ENCODE measurements at places on chromosomes 5 and 9.

DNA sequence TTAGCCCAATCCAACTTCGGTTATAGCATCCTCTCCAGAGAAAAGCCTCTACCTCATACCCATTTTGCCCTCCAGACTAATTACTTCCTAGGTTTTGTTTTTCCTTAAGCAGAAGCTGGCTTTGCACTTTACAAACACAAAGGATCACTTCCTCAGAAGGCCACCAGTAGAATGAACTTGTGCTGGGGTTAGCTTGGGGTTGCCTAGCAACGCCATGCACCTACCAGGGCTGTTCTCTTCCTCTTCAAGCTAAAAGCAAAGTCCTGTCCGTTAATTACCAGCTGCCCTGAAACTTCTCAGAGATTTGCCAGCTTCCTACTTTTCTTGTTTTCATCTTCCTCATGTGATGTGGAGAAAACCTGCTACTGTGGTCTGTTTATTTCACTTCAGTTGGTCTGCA, 132.0 kb upstream of the WWC1 start:
- DNase-seq = peak; percentile 28

- DNase-seq = no peak
Measured at GRCh38 chr9:137435980-137436760, 5.0 kb downstream of the ENTPD8 start.

DNA sequence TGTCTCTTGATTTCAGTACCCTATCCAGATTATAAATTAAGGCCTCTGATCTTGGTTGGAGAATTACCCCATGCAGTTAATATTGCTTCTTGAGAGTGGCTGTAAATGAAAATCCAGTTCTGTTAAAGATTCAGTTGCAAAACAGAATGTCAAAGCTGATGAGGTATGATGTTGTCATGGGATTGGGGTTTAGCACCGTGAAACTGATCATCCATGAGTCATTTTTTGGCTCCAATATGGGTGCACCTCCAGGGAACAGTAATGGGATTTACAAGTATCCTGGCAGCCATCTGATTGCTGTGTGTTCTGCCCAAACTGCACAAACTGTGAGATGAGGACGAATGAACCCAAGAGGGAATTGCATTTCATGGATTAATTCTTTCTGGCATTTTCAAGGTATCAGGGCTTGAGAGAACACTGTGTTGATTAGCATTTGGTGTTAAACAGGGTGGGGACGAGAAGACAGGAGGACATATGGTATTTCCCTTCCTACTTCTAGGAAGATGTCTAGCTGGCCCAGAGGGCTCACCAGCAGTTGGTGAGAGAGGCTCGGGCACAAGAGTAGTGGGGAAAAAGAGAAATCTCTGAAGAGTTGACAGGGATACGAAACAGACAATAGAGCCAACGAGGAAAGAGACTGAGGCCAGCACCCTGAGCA, 214.7 kb downstream of the GAS1 start:
- peak; percentile 45 for DNase-seq

- DNase-seq = peak; percentile 23
Measured at GRCh38 chr9:75909776-75910175, 19.3 kb downstream of the PCSK5 start.

GRCh38 chr5:121731377-121731776, 120.3 kb upstream of the FTMT start:
- no peak for DNase-seq

GRCh38 chr5:170571281-170571731, 67.5 kb downstream of the KCNIP1 start:
- DNase-seq = no peak

GRCh38 chr9:131119600-131119999, 5.8 kb upstream of the NUP214 start:
- no peak for DNase-seq

- no peak for DNase-seq
Measured at GRCh38 chr9:19085295-19085694, 17.4 kb downstream of the HAUS6 start.

- peak; percentile 57 for DNase-seq
Measured at GRCh38 chr5:152271420-152271819, 133.7 kb downstream of the NMUR2 start.

DNA sequence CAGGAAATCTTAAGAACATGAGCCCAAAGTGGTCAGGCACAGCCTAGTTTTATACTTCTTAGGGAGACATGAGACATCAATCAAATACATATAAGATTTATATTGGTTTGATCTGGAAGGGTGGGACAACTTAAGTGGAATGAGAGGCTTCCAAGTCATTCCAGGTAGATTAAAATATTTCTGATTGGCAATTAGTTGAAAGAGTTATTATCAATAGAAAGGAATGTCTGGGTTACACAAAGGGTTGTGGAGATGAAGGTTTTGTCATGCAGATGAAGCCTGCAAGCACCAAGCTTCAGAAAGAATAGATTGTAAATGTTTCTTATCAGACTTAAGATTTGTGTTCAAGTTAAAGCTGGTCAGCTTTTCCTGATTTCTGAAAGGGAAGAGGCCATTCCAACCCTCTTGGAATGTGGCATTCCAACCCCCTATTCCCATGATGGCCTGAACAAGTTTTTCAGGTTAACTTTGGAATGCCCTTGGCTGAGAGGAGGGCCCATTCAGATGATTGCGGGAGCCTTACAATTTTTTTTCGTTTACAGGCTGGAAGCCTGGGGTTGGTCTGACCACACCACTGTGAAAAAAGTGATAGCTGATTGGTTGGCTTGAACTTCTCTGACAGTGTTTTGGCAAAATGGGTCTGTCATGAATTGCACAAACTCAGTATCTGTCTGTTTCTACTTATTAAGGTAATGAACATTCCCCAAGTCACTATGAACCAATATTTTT, 245.6 kb upstream of the RAI14 start:
- DNase-seq = no peak

All from Ammon's horn (tissue), 1 donor.